ENCODE measurements at places on chromosomes 16 and 17. TPM values are rescaled to one million over a fixed set of nuclear protein-coding genes. Genes with fewer than 3 reads are reported as not detected.

CCNF gene
- total RNA-seq = 26.4 TPM

HS3ST2 gene
- total RNA-seq = 32.5 TPM

ZFPM1 gene
- 11.1 TPM for total RNA-seq

CORO6 gene
- total RNA-seq = 1.4 TPM

KRTAP2-2 gene
- not detected for total RNA-seq

CCDC144A gene
- total RNA-seq = 1.2 TPM

- no peak for DNase-seq
Observed at GRCh38 chr17:12407495-12408252, 258.0 kb upstream of the MYOCD start.

GRCh38 chr17:65914784-65915342, 277.1 kb downstream of the CEP112 start:
- no peak for DNase-seq

DNA sequence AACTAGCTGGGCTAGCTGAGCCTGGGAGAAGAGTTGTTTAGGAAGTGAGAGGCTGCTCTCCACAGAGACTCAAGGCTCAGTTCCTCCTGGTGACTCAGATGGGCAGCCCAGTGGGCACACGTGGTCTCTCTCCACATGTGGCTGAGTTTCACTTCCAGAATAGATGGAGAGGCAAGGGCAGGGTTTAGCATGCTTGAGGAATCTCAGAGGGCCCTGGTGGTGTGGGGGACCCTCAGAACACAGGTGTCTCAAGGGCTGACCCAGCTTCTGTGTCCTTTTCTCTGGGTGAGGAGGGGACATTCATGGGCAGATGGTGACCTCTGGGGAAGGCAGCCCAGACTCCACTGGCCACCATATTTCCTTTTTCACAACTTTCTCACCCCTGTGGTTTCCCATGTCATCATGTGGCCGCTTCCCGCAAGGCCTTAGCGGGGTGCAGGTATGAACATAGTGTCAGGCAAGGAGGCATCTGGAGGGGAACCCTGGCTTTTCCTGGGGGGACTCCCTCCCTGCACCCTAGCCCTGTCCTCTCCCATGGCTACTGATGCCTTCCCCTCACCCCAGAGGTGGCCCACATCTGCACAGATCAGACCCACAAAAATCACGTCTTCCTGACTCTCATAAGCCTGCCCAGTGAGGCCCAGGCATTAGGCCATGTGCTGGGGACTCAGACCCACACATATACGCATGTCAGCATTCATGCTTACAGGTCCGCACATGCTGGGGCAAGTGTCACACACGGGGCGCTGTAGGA, 3.3 kb downstream of the GRN start:
- no peak for DNase-seq

DNA sequence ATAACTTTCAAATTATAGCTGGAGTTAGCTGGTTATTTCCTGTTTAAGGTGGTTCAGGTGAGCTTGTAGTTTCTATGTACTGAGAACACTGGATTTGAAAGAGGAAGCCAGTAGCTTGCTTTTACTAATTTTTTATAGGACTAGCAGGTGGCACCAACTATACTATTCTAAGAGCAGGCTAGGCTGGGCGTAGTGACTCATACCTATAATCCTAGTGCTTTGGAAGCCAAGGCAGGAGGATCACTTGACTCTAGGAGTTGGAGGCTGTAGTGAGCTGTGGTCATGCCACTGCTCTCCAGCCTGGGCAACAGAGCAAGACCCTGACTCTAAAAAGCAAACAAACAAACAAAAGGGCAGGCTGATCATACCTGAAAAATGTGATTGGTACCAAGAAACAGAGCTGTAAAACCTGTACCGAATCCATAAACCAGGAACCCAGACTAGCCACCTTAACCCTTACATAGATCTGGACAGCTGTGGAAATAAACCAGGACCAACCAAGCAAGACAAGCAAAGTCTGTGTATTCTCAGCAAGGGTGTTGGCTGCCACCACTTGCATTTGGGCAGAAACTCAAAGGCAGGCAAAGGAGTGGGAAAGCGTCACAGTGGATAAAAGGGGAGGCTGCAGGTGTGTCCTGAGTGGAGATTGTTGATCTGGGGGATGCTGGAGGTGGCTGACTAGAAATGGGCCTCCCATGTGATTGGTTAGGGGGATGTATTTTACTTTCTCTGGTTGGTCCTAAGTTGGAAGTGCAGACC, 36.3 kb downstream of the SLC47A1 start:
- no peak for DNase-seq

DNA sequence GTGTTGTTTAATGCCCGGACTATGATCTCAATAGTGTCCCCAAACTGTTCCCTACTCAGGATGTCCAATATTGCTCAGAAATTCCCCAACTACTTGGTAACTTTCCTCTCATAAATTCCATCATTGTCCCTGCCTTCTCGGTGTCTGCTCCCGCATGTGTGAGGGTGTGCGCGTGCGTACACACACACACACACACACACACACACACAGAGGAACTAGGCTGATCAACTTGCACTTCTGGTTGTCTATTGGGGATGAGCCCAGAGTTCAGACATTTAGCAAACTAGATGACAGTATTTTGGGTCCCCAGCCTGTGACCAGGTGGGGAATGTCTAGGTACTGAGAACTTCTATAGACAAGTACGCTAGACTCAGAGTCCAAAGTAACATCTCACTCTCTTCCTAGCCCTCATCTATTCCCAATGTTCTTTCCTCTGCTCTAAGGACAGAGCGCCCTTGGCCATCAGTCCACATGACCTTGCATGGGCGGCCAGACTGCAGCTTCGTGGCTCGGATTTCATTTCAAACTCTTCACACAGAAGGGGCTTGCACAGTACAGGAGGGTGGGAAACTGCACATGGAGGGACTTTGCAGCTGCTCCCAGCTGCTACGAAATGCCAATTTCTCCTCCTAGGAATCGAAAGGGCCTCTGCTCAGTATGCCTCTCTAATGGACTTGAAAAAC, 5.3 kb downstream of the HS3ST3A1 start:
- DNase-seq = no peak

- DNase-seq = no peak
Observed at GRCh38 chr17:81492202-81492601, 20.4 kb downstream of the ACTG1 start.

- DNase-seq = peak; percentile 77
Observed at GRCh38 chr17:45316434-45317110, at the start of gene MAP3K14. Gene MAP3K14, minus strand, starts transcription at chr17:45317020. Its CDS starts 26,275 bp downstream, at chr17:45290745.

- no peak for DNase-seq
Observed at GRCh38 chr17:33990943-33991706, 264.0 kb upstream of the CCL2 start.

DNA sequence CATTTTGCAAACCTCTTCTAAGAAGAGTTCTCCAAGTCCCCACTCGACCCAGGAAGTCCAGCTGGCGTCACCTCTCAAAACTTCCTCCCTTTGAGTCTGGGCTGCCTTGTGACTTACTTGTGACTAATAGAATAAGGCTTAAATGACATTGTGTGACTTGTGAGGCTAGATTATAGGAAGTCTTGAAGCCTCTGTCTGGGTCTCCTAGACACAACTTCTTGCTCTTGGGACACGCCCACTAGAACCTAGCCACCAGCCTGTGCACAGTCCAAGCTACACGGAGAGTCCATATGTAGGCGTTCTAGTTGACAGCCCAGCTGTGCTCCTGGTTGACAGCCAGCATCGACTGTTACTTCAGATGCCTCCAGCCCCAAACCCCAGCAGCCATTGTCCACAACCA, 66.7 kb upstream of the TANC2 start:
- no peak for DNase-seq

- DNase-seq = no peak
Observed at GRCh38 chr17:77646046-77646430, 312.5 kb upstream of the TNRC6C start.

DNA sequence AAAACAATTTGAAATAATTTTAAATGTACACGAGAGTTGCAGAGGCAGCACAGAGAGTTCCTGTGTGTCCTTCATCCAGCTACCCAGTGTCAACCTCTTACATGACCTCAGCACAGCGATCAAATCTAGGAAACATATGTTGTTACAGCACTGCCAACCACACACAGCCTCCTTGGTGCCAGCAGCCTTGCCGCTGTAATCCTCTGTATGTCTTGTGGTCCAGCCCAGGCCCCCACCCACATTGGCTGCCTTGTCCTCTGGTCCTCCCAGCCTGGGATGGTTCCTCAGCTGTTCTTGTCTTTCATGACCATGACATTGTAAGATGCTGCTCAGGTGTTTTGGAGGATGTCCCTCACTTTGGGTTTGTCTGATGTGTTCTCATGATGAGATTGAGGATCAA, 178.0 kb downstream of the RPTOR start:
- DNase-seq = no peak

GRCh38 chr16:82694239-82694874, 67.6 kb downstream of the CDH13 start:
- DNase-seq = no peak

Data from glutamatergic neuron (in vitro differentiated cells).